ENCODE measurements at places on chromosomes 1 and 21.

GRCh38 chr1:19921310-19921709 is 2.1 kb downstream of the PLA2G2E start:
- H3K27me3 ChIP-seq = no peaks in the 10 kb centered on the region
- peaks cover 7% of the 10 kb centered on the region for H3K4me1 ChIP-seq
- peak; percentile 14 for DNase-seq
- H3K36me3 ChIP-seq = no peaks in the 10 kb centered on the region

- DNase-seq = no peak
- no peak overlapping the region for H3K4me3 ChIP-seq
- H3K36me3 ChIP-seq = no peaks in the 10 kb centered on the region
- no peak overlapping the region for H3K27ac ChIP-seq
Measured at GRCh38 chr21:45029948-45030681, 44.3 kb upstream of the ADARB1 start.

DNA sequence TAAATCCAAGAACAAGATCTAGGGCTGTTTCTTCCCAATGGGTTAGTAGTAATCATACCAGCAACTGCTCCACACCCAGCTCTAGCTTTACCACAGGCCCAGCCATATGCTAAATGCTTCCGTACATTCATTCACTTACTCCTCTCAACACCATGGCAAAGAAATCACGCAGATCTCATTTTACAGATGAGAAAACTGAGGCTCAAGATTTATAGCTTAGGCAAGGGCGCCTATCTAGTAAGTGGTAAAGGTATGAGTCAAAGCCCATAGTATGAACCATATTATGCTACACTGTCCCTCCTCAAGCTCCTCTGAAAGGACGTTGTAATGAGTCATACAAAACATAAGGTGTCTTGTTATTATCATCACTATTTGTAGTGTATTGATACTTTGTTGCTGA is 82.2 kb downstream of the NIBAN1 start:
- no peaks in the 10 kb centered on the region for H3K4me1 ChIP-seq
- no peak overlapping the region for H3K27ac ChIP-seq
- DNase-seq = no peak
- no peaks in the 10 kb centered on the region for H3K36me3 ChIP-seq
- no peaks in the 10 kb centered on the region for H3K27me3 ChIP-seq

DNA sequence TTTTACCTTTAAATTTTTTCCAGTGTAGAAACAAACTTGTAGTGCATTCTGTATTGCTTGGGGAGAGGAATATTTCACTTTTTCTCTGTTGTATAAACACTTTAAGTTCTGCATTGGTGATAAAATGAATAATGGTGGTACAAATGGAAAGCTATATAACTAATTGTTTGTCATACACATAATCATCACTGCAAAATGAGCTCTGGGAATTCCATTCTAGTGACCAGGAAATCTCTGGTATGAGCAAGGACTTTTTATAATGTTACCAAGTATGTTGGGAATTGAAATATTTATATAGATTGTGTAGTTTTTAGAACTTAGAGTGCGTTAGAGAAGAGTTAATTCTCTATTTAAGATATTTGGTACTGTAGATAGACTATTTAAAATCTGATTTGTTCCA is 5.0 kb upstream of the FMN2 start:
- no peaks in the 10 kb centered on the region for H3K4me1 ChIP-seq
- H3K27ac ChIP-seq = no peak overlapping the region
- H3K36me3 ChIP-seq = no peaks in the 10 kb centered on the region
- no peak for DNase-seq
- H3K27me3 ChIP-seq = peaks cover 29% of the 10 kb centered on the region
- H3K4me3 ChIP-seq = no peak overlapping the region

DNA sequence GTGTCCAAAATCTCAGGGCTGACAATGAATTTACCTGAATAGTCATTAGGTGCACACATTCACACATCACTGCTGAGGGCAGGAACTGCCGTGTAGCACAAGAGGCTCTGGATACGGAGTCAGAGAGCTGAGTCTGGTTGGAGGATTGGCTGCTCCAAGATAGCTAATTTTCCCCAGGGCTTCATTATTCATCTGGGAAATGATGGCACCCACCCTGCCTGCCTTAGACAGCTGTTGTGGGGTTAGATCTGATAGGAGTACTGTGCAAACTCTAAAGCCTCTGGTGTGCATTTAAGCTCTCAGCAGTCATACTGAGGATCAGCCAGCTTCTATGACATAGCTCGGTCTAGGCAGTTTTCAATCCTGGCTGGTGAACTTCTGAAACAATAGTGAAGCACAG is 67.0 kb downstream of the LMX1A start:
- no peak overlapping the region for H3K4me3 ChIP-seq
- peaks cover 9% of the 10 kb centered on the region for H3K27me3 ChIP-seq
- H3K36me3 ChIP-seq = no peaks in the 10 kb centered on the region
- no peak for DNase-seq
- H3K27ac ChIP-seq = no peak overlapping the region

GRCh38 chr1:22245726-22246125 is 102.8 kb upstream of the WNT4 start:
- H3K4me1 ChIP-seq = no peaks in the 10 kb centered on the region
- no peaks in the 10 kb centered on the region for H3K27me3 ChIP-seq
- no peak overlapping the region for H3K4me3 ChIP-seq
- DNase-seq = no peak
- no peaks in the 10 kb centered on the region for H3K36me3 ChIP-seq
- no peak overlapping the region for H3K27ac ChIP-seq

- no peak overlapping the region for H3K27ac ChIP-seq
- no peaks in the 10 kb centered on the region for H3K36me3 ChIP-seq
- H3K27me3 ChIP-seq = no peaks in the 10 kb centered on the region
- DNase-seq = no peak
Measured at GRCh38 chr1:56904663-56905397, 50.2 kb downstream of the C8A start.

DNA sequence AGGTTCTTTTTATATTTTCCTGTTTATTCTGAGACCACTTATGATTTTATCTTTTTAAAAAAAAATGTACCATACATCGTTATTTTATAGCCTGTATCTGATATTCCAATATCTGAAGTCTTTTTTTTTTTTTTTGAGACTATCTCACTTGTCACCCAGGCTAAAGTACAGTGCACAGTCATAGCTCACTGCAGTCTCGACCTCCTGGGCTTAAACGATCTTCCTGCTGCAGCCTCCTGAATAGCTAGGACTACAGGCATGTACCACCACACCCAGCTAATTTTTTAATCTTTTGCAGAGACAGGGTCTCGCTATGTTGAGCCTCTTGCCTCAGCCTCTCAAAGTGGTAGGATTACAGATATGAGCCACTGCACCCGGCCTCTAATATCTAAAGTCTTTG is 25.1 kb downstream of the BCAR3 start:
- no peaks in the 10 kb centered on the region for H3K36me3 ChIP-seq
- H3K27ac ChIP-seq = no peak overlapping the region
- no peak overlapping the region for H3K4me3 ChIP-seq
- peaks cover 4% of the 10 kb centered on the region for H3K4me1 ChIP-seq
- H3K27me3 ChIP-seq = no peaks in the 10 kb centered on the region

- no peaks in the 10 kb centered on the region for H3K27me3 ChIP-seq
- peak overlapping the region; percentile 72 for H3K4me3 ChIP-seq
- H3K27ac ChIP-seq = peak overlapping the region; percentile 81
- peak; percentile 73 for DNase-seq
Measured at GRCh38 chr1:65066766-65067490, 81.1 kb upstream of the AK4 start.

- peaks cover 6% of the 10 kb centered on the region for H3K4me1 ChIP-seq
- H3K27ac ChIP-seq = no peak overlapping the region
- DNase-seq = no peak
- no peak overlapping the region for H3K4me3 ChIP-seq
- H3K27me3 ChIP-seq = no peaks in the 10 kb centered on the region
Measured at GRCh38 chr1:182237329-182237728, 154.3 kb downstream of the GLUL start.

GRCh38 chr1:62346886-62347285 is 27.7 kb upstream of the KANK4 start:
- no peak overlapping the region for H3K27ac ChIP-seq
- H3K4me3 ChIP-seq = no peak overlapping the region
- no peaks in the 10 kb centered on the region for H3K27me3 ChIP-seq
- no peak for DNase-seq

- DNase-seq = no peak
- H3K4me3 ChIP-seq = no peak overlapping the region
- no peaks in the 10 kb centered on the region for H3K36me3 ChIP-seq
Measured at GRCh38 chr1:17929224-17929623, 174.1 kb downstream of the ACTL8 start.

DNA sequence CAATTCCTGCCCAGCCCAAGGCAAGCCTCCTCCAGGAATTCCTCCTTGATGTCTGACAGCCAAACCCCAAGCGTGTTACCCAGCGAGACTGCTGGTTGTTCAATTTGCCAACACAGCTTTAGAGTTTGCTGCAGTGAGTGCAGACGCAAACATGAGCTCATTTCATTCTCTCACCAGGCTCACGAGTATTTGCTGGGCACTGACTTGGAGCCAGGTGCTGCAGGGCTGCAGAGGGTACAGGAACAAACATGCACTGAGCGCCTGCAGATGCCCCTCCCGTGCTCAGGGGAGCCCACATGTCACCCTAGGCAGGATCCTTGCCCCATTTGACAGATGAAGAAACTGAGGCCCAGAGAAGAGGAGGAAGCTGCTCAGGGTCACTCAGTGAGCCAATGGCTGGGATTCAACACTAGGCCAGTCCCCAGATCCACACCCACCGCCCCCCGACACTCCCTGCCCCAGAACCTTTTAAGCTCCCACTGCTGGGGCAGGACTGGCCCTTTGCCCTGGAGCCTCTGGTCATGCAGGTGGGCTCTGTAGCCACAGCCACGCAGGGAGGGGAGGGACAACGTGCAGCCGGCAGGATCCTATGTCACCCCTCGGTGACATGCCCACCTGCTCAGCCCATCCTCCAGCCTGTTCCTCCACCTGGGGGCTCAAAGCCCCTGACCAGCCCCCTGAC is 363.7 kb downstream of the MATN1 start:
- H3K4me1 ChIP-seq = peaks cover 13% of the 10 kb centered on the region
- no peak overlapping the region for H3K4me3 ChIP-seq
- no peak overlapping the region for H3K27ac ChIP-seq
- no peaks in the 10 kb centered on the region for H3K36me3 ChIP-seq
- H3K27me3 ChIP-seq = no peaks in the 10 kb centered on the region
- no peak for DNase-seq

- no peak overlapping the region for H3K4me3 ChIP-seq
- H3K4me1 ChIP-seq = no peaks in the 10 kb centered on the region
- DNase-seq = no peak
- H3K36me3 ChIP-seq = no peaks in the 10 kb centered on the region
- H3K27me3 ChIP-seq = no peaks in the 10 kb centered on the region
Measured at GRCh38 chr1:232873931-232874330, 68.7 kb downstream of the MAP10 start.

- no peak overlapping the region for H3K27ac ChIP-seq
- no peaks in the 10 kb centered on the region for H3K36me3 ChIP-seq
- H3K27me3 ChIP-seq = no peaks in the 10 kb centered on the region
- DNase-seq = no peak
Measured at GRCh38 chr1:80158266-80158665, 1151.7 kb upstream of the ADGRL4 start.

GRCh38 chr1:200224315-200224714 is 185.5 kb downstream of the ZNF281 start:
- no peaks in the 10 kb centered on the region for H3K36me3 ChIP-seq
- no peaks in the 10 kb centered on the region for H3K4me1 ChIP-seq
- no peak overlapping the region for H3K27ac ChIP-seq
- no peak overlapping the region for H3K4me3 ChIP-seq

DNA sequence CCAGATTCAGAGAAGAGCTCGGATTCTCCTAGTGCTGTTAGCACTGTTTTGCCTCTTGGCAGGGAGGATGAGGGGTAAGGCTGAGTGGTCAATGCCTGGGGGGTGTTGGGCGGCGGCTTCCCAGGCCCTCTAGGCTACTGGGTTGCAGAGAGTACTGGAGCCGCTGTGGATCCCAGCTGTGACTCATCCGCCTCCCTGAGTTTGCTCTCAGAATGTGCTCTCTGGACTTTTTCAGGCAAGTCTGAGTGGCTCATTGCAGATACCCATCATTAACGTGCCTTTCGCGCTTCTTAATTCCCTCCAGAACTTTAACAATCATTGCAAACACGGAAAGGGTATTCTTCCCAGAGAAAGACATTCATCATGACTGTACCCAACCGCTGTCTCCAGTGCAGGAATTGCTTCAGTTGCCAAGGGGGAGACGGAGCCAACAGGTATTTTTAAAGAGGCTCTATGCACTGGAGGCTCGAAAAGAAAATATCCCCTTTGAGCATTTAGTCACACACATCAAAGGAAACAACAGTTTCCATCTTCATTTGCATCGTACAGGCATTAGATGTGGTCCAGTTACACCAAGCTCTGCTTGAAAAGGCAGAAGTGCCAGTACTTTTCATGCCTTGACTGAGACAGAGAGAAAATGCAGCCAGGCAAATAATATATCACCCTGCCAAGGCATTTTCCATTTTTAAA is 14.4 kb upstream of the CAMTA1 start:
- H3K4me3 ChIP-seq = no peak overlapping the region
- H3K27me3 ChIP-seq = peaks cover 7% of the 10 kb centered on the region
- H3K36me3 ChIP-seq = no peaks in the 10 kb centered on the region
- H3K4me1 ChIP-seq = no peaks in the 10 kb centered on the region

DNA sequence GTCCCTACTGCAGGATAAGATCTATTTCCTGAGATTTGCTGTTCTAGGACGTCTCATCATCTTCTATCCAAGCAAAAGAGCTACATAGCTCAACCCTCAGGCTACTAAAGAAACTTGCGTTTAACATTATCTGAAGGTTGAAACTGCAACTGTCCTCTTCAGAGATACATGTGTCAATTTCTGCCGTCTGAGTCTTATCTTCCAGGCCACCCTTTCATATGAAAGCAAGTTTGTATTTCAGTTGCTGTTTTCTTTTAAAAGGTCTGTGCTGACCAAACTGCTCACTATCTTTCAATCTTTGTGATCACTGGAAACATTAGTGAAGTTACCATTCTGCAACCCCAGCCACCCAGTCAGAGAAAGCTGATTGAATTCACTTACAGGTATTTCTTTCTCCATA is 108.6 kb upstream of the RAB3GAP2 start:
- no peaks in the 10 kb centered on the region for H3K27me3 ChIP-seq
- peaks cover 3% of the 10 kb centered on the region for H3K4me1 ChIP-seq
- H3K36me3 ChIP-seq = no peaks in the 10 kb centered on the region

DNA sequence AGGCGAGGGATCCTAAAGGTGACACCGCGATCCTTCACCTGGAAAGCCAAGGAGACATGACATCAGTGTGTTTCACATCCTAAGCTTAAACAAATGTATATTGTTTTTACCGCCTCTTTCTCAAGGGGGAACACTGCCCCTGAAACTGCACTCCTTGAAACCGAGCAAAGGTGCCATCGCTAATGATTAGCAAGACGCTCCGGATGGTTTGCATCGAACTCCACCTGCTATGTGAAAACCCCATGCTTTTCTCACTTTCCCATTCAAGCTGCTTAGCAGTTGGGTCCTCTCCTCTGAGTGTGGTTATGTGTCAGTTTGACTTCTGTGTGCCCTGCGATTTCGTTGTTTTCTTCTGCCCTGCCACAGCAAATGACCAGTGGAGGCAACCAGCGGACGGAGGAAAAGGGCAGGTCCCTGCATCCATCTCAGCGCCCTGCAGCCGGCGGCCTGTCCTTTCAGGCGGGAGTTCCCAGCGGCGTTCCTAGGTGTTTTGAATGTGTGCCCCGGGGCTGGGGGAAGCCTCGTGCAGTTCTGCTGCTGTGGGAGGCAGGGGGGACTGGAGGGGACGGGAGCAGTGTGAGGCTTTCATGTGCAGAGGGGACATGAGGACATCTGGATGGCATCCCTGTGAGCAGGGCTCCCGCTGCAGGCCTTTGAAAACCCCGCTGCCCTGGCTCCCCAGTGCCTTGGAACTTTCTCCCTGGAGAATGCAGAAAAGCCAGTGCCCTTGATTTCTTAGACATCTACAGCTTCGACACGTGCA is 16.1 kb downstream of the ZBTB18 start:
- DNase-seq = peak; percentile 47
- no peaks in the 10 kb centered on the region for H3K27me3 ChIP-seq
- H3K36me3 ChIP-seq = no peaks in the 10 kb centered on the region
- H3K27ac ChIP-seq = peak overlapping the region; percentile 44
- H3K4me1 ChIP-seq = peaks cover 30% of the 10 kb centered on the region
